ENCODE measurements at places on chromosomes 4 and X.

DNA sequence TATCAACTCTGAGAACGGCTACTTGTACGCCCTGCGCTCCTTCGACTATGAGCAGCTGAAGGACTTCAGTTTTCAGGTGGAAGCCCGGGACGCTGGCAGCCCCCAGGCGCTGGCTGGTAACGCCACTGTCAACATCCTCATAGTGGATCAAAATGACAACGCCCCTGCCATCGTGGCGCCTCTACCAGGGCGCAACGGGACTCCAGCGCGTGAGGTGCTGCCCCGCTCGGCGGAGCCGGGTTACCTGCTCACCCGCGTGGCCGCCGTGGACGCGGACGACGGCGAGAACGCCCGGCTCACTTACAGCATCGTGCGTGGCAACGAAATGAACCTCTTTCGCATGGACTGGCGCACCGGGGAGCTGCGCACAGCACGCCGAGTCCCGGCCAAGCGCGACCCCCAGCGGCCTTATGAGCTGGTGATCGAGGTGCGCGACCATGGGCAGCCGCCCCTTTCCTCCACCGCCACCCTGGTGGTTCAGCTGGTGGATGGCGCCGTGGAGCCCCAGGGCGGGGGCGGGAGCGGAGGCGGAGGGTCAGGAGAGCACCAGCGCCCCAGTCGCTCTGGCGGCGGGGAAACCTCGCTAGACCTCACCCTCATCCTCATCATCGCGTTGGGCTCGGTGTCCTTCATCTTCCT, 2.7 kb downstream of the PCDH10 start:
- no peak for DNase-seq

DNA sequence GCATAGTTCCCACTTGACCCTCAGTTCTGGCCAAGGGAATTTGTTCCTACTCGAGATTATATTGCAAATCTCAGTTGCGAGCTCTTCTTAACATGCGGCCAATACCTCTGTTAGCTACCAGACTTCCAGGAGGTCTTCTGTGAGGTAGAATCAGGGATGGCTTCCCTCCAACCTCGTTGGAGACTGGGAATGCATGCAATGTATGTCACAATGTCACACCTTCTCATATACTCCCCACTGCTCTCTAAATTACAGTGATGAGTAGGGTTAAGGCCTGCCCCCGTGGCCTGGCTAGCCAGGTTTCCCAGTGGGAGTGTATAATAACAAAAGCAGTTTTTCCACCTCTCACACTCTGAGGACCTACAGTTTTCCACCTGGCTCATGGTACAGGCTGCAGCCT, 1962.5 kb downstream of the ARAP2 start:
- DNase-seq, result no peak

DNA sequence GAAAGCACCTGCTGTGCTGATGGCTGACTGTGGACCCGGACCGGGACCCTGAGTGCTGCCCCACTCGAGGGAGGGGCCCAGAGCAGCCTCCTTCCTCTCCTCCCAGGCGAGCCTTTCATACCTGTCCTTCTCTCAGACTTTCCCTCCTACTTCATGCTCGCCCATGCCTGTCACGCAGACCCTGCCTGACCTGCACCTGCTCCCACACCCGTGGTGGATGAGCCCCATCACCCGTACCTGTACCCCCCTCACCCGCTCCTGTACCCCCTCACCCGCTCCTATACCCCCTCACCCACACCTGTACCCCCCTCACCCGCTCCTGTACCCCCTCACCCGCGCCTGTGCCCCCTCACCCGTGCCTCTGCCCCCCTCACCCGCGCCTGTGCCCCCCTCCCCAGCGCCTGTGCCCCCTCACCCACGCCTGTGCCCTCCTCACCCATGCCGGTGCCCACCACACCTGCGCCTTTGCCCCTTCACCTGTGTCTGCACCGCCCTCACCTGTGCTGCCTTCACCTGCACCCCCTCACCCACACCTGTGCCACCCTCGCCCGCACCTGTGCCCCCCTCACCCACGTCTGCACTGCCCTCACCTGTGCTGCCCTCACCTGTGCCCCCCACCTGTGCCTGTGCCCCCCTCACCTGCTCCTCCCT, 5.8 kb downstream of the MAEA start:
- no peak for DNase-seq

GRCh38 chr4:96652821-96653220, 812.9 kb downstream of the PDHA2 start:
- no peak for DNase-seq

DNA sequence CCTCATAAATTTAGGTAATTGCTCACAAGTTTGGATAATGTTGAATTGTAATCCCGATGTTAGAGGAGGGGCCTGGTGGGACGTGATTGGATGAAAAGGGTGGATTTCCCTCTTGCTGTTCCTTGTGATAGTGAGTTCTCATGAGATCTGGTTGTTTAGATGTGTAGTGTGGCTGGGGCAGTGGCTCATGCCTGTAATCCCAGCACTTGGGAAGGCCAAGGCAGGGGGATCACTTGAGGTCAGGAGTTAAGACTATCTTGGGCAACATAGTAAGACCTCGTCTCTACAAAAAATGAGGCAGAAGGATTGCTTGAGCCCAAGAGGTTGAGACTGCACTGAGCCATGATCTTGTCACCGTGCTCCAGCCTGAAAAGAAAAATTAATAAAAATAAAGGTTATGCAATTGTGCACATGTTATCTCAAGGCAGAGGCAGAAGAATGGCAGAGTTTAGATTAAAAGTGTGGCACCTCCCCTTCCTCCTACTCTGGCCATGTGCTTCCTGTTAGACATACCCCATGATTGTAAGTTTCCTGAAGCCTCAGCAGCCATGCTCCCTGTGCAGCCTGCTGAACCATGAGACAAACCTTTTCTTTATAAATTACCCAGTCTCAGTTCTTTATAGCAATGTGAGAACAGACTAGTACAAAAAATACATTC, 36.5 kb downstream of the ERVMER34-1 start:
- DNase-seq, result peak; percentile 63

Data from RKO (cell line).